ENCODE measurements at places on chromosomes 12 and 14.

DNA sequence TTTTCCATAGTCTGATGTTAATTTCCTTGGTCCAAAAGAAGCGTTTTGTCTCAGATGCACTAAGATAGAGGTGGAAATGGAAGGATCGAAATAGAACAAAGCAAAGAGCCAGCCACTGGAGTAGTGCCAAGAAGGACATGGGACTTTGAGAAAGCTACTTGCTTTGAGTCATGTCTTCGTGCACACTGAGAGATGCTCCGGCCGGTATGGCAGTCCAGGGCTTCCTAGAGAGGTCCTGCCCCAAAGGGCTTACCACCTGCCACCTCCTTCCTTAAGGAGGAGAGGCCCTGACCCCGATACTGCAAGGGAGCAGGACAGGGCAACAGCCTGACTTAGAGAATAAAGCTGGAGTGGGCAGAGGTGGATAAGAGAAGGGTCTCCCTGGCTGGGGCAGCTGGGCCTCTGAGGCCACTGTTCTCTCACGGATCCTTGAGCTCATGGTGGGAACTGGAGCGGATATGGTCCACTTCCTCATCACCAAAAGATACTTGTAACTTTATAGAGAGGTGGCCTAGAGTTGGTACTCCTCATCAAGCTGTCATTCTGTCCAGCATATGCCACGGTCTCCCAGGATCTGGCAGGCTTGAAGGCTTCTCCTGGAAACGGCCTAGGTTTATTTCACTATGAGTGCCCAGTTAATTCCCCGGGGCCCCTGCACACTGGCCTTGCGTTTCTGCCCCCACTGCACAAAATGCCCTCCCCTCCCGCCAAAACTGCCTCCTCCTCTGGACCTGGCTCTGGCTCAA is 57.4 kb downstream of the FOXN3 start:
- DNase-seq, result no peak

GRCh38 chr14:47917344-47917954 is 242.0 kb upstream of the MDGA2 start:
- peak; percentile 3 for DNase-seq

GRCh38 chr14:24137529-24138395 is 1.8 kb downstream of the PSME1 start:
- DNase-seq, result no peak

DNA sequence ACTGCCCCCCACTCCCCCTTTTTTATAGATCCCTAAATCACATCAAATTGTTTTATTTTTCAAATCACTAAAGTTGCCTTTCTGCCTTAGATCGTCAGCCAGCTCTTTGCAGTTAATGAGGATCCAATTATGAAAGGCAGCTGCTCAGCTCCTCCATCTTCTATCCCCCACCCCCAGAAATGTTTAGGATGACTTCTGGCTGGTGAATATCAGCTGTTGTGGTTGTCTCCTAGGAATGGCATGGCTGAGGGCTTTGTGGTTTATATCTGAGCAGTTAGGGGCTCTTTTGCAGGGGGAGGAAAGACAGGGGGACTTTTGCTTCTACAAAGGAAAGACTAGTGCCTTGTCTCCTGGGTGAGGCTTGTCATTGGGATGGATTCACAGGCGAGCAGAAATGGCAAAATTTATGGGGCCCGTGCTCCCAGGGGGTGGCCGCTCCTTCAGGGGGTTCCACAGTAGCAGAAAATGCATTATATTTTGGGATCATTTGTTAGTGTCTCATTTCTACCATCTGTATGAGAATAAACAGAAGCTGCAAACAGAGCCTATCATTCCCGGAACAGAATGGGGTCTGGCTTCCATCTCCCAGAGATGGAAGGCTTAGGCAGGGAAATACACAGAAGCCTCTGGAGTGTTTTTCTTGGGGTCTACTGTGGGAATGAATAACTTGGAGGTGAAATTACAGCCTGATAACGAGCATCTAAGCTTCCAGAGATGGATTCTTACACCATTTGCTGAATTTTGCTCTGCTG is 6.5 kb downstream of the JDP2 start:
- DNase-seq, result no peak

DNA sequence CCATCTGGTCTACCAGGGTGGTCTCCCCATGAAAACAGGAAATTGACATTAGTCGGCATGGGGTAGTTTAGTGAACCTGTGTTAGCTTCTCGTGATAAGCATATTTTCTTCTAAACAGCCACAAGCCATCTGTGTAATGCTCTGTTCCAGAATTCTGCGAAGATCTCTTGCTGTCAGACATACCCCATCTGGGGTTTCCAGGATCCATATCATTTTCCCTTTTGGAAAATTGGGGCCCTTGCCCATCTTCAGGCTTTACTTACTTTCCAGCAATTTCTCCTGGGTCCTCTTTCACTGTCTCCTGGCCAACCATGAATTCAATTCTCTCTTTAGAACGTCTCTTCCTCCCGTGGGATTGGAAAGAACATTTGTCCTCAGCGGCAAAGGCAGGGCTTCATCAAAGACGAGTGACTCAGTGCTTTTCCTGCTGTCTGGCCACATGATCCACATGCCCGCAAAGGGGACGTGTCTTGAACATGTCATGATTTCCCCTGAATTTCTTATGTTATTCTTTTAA is 21.4 kb upstream of the NCOR2 start:
- DNase-seq, result no peak

DNA sequence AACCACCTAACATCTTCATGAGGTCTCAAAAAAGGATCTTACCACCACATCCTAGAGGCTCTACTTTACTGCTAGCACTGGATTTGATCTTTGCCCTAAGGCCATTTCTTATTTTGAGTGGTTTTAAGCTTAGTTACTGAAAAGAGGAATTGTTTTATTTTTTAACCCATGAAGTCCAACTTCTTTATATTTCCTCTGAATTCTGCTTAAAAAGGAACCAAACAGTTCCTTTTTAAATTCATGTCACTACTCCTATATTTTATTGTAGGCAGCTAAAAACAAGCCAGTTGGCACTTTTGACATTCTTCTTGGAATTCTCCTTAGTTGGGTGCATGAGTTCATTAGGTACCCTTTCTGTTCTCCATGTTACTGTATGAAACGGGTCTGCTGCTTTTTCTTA is 76.4 kb downstream of the FGD4 start:
- no peak for DNase-seq

DNA sequence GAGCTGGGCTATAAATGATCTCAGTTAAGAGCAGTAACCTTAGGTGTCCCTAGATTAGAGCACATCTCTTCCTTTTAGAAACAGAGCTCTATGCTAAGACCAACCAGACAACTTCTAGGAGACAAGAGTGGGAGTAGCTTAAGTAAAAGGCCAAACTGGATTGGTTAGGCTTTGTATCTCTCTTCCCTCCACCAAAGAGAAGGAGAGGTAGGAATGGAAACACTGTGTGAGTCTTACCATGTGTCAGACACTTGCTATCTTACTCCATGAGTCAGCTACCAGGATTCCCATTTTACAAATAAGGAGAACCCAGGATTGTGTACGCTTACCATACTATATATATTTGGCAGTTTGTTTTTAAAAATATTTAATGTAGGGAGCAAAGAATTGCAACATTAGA is 122.9 kb downstream of the PAX9 start:
- DNase-seq, result no peak

GRCh38 chr14:99544991-99545390 is 59.0 kb downstream of the CCDC85C start:
- no peak for DNase-seq

DNA sequence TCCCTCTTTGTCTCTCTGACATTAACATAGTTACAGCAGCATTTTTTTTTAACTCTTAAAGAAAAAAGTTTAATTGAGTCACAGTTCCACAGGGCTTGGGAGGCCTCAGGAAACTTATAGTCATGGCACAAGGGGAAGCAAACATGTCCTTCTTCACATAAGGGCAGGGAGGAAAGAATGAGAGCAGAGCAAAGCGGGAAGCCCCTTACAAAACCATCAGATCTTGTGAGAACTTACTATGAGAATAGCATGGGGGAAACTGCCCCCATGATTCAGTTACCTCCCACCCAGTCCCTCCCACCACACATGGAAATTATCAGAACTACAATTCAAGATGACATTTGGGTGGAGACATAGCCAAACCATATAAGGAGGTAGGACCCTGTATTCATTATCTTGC is 96.2 kb downstream of the PLBD1 start:
- DNase-seq, result no peak

DNA sequence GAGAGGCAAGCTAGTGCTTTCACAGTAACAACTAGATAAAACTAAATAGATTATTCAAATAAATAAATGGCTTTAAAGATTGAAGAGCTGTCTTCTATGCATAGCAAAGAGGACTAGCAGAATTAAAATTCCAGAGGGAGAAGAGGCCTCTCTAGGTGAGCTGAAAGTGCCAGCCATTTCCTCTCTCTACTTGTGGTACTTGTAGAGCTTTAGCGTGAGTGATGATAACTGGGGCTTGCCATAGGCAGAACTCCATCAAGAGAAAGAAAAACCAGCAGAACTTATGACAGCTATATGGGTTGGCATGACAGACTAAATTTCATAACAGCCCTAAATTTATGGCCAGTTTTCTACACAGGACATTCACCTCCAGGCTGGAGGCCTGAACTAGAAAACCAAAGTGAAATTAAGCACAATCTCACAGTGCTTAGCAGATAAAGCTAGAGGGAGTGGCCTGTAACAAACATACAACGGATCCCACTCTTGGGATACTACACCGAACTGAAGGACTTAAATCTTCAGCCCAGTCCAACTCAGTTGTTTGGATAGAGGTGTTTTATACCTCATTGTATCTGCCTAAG is 11.0 kb downstream of the SPTLC2 start:
- DNase-seq, result no peak

- no peak for DNase-seq
Measured at GRCh38 chr12:30661210-30661609, 34.5 kb downstream of the IPO8 start.

DNA sequence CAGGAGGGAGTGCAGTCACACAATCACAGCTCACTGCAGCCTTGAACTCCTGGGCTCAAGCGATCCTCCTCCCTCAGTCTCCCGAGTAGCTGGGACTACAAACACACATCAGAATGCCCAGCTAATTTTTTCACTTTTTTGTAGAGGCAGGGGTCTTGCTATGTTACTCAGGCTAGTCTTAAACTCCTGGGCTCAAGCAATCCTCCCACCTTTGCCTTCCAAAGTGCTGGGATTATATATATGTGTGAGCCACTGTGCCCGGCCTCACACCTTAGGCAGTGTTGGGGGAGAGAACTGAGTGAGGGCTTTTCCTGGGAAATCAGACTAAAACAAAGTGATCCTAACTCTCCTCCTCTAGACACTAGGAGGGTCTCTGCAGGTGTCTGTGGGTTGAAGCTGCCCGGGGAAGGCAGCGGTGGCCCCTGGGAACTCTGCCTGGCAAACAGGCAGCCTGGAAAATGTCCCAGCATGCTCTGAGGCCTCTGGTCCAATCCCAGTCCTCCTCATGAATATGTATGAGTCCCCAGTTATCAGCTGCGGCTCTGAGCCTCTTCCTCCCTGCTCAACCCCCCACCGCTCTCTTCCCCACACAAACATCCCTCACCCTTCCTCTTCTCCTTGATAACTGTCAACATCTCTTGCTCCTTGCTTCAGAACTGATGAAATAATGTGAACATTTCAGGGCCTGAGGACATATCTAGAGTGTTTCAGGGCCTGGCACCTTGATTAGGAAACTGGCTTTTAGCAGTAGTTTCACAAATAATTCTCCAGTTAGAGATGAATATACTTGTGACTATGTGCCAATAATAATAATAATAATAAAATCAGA is 7.9 kb upstream of the NAA25 start:
- DNase-seq, result no peak

- no peak for DNase-seq
Measured at GRCh38 chr14:36516719-36517241, 3.3 kb downstream of the NKX2-1 start.

DNA sequence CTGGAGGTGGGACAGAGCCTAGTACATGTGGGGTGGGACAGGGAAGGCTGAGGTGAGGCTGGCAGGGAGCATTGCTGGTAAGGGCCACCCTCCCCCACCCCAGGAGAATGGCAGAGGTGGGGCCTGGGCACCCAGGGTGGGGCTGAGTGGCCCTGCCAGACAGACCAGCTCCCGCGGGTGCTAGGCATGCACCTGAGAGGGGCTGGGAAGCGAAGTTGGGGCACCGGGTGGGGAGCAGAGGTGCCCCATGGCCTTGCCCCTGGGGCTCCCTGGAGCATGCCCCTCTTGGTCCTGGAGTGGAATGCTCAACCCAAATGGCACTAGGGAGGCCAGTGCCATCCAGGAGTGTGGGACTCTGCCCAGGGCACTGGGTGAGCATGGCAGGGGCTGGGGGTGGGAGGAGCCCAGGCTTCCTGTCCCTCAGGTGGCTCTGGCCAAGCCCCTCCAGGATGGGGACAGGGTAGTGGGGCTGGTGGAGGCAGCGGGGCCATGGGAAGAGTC is 1.3 kb downstream of the TNFAIP2 start:
- no peak for DNase-seq

DNA sequence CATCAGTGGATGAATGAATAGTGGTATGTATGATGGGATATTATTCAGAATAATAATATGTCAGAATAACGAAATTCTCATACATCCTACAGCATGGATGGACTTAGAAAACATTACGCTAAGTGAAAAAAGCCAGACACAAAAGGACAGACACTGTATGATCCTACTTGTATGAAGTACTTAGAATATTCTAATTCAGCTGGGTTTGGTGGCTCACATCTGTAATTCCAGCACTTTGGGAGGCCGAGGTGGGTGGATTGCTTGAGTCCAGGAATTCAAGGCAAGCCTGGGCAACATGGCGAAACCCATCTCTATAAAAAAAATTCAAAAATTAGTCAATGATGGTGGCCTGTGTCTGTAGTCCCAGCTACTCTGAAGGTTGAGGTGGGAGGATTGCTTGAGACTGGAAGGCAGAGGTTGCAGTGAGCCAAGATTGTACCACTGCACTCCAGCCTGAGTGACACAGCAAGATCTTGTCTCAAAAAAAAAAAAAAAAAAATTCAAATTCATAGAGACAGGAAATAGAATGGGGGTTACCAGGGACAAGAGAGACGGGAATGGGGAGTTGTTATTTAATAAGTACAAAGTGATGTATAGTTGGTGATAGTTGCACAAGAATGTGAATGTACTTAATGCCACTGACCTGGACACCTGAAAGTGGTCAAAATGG is 132.3 kb downstream of the CHST11 start:
- no peak for DNase-seq

DNA sequence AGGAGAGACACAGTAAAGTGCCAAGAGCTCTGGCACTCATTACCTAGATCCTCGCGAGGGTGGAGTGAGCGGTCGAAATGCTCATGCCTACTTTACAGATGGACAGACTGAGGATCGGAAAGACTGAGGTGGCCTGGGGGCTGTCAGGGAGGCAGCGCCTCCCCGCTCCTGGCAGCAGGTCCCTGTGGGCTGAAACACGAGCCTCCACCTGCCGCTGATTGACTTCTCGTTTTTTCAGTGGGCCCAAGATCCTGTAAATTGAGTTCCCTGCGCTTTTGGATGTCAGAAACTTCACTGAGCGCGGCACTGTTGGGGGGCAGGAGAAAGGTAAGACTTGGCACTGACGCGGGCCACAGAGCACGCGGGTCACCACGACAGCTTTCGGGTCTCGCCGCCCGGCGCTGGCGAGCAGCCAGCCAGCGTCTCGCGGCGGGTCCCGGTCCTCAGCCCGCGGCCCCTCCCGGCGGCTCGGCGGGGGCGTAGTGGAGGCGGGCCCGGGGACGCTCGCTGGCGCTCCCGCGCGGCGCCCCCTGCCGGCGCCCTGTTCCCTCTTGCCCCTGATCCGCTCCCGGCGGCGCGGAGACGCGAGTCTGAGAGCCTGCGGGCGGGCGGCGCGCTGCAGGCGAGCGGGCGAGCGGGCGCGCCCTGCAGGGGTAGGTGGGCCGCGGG is 552 bp upstream of the SCN8A start:
- peak; percentile 72 for DNase-seq

- DNase-seq, result no peak
Measured at GRCh38 chr14:61438860-61439765, 117.7 kb downstream of the PRKCH start.

Measured in activated CD4-positive, alpha-beta T cell treated with anti-CD3 and anti-CD28 coated beads, Interleukin-2, amount 50 U/mL, for 16 hours (primary cell).